ENCODE measurements at places on chromosomes 11 and 22.

- DNase-seq, result no peak
Observed at GRCh38 chr22:30411780-30412179, 13.8 kb upstream of the MTFP1 start.

- no peak for DNase-seq
Observed at GRCh38 chr11:33376331-33377310, 119.4 kb downstream of the HIPK3 start.

DNA sequence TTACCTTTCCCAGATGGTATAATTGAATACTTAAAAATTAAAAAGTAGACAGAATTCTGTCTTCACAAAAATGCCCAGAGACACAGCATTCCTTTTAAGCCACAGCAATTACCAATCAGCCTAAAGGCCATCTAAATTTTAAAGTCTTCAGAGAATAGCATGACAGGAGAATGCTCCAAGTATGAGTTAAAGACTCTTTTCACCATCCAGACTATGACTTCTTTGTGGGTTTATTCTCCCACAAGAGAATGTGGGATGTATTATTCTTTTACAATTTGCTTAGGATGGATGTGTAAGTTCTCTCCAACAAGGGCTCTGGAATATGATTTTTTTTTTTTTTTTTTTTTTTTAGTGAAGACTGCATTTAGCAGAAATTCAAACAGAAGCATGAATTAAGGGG lies 249.9 kb downstream of the TTC28 start:
- DNase-seq, result no peak

DNA sequence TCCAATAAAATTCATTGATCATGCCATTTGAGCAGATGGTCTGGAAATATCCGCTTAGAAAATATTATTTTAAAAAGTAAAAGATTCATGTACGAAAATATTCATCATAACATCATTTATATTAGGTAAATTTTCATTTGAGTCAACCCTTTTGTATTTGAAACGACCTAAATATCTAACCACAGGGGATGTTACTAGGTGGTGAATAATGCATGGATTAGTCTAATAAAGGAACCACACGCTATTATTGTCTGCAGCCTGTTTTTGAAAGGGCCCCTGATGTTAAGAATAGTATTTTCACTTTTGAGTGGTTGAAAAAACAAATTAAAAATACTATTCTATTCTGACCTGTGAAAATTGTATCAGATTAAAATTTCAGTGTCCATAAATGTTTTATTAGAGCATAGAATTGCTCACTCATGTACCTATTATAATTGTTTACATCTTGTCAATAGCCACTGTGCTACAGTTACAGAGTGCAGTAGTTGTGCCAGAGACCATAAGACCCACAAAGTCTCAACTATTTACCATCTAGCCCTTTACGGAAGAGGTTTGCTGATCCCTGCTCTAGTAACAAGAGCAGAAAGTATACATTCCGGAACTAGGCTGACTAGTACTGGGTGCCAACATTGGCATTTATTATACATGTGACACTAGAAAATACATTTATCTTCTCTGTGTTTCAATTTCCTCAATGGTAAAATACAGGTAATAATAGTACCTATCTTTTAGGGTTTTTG lies 176.1 kb downstream of the LRRC4C start:
- no peak for DNase-seq

- no peak for DNase-seq
Observed at GRCh38 chr22:37281646-37282384, 493 bp upstream of the CYTH4 start.

DNA sequence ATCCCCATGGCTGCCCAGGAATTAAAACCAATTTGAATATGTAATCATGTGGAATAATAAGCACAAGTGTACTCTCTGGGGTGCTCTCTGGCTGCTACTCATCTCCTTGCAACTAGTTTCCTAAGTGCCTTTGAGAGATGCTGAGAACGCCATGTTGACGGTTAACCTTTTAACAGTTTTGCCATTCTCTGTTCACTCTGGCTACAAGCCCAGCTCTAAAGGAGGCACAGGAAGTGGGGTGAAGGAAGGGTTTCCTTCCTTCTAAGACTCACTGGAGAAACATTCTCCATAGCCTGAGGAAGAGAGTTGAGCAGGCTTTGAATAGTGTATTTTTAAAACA lies 122.0 kb upstream of the ZC3H12C start:
- DNase-seq, result no peak

GRCh38 chr22:37497062-37497599 lies 10.9 kb upstream of the MFNG start:
- DNase-seq, result no peak

GRCh38 chr11:57547854-57548377 lies 10.5 kb downstream of the SMTNL1 start:
- DNase-seq, result no peak

GRCh38 chr11:132844956-132845696 lies 687.2 kb downstream of the OPCML start:
- no peak for DNase-seq

GRCh38 chr22:42427167-42427566 lies 5.0 kb downstream of the NFAM1 start:
- no peak for DNase-seq

- no peak for DNase-seq
Observed at GRCh38 chr11:18106688-18107087, 806 bp upstream of the SAAL1 start.

DNA sequence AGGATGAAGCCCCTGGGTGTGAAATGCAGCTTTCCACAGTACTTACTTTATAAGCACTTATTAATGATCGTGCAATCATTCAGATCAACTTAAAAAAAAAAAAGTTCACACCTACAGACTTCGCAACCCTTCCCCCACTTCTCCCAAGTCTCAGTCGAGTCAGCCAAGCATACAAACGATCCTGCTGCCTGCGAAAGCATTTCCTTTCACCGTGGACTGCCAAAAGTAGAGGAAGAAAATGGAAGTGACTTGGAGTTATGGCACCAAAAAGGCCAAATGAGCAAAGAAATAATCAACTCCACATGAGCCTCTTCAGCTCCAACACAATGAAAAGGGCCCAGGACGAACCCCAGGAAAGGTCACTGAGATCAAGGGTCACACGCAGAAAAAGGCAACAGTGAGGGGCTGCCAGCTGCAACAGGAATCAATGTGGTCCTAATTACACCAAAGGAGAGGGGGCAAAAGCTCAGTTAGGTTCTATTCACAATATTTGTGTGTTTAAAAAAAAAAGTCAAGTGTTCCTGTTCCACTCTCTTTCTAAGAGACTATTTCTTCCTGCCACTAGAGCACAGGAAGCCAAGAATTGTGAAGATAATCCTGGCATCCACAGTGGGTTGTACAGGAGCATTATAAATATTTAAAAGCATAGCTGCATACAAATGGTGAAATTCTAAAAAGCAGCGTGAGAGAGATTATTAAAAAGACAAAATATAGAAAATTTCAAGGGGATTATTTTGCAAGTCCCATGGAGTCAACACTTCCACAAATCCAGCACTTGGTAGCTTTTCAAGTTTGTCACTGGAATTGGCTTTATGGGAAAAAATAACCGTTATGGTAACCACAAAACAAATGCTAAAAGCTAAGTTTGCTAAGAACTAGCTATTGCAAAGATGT lies 28.4 kb downstream of the CDON start:
- no peak for DNase-seq

DNA sequence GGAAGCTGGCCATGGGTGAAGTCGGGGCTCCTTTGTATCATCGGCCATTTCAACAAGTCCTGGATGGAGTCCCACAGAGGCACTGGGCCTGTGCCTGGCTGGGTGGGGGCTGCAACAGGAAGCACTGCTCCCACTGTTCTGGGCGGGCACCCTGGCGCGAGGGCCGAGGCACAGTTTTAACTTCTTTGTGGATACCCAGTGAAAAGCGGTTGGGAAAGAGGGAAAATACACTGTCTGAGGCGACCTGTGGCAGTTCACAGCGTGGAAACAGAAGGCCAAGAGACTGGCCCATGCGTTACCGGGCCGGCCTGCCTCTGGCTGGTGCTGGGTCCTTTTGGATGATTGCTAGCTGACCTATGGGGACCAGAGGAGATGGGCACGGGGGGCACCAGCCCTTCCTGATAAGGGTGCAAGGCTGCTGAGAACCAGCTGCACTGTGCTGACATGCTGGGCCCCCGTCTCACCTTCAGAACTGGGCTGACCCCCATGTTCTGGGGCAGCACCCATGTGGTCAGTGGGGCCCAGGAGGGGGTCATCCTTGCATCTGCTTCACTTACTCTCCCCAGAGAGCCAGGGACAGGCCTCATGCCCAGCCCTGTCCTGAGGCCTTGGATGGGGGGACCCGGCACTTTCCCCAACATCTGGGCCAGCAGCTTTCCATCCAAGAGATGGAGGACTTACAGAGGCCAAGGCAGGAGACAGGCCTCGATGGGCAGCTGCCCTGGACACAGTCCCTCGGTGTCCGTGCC lies 4.2 kb downstream of the OVOL1 start:
- DNase-seq, result no peak

- no peak for DNase-seq
Observed at GRCh38 chr11:36121054-36121453, 168.2 kb downstream of the COMMD9 start.

GRCh38 chr22:43148581-43148980 lies 2.8 kb upstream of the TSPO start:
- no peak for DNase-seq

DNA sequence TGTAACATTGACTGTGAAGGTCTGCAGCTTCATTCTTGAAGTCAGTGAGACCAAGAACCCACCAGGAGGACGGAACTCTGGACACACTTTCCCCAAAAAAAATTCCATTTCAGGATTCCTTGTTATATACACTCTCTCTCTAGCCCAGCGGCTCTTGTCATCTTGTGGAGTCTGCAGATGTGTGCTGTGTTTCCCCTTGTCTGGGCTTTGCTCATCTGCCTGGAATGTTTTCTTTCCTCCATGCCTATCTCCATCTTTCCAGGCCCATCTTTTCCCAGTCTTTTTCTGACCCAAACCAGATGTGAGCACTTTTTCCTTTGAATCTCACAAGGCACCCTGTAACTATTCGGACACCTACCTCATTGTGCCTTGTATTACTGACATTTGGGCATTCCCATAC lies 5.1 kb upstream of the DRG1 start:
- DNase-seq, result no peak

DNA sequence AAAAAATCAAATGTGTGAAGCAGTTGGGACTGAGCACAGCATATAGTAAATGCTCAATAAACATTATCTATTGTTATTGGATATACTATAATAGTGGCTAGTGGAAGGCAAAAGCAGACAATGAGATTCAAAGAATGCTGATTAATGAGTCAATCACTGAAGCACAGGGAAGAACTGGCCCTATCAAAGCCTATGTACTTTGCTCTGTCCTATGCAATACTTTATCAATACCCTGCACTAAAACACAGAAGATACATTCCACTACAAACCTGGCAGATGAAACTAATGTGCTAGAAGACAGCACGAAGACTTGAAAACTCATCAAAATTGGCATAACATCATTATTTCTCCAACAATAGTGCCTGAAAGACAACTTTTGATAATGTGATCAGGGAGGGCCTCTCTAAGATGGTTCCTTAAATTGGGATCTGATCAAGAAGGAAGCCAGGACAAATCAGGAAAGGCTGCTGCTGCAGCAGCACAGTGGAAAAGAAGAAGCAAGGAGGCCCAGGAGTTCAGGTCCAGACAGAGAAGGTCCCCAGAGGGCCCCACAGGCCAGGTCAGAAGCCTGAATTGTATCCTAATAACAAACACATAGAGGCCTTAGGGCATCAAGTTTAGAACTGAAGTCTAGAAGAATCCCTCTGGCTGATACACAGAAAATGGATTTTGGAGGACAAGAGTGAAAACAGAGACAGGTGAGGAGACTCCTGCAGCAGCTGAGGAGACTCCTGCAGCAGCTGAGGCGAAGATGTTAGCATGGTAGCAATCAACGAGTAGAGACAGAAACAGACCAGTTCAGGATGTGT lies 18.6 kb downstream of the PI4KA start:
- no peak for DNase-seq

DNA sequence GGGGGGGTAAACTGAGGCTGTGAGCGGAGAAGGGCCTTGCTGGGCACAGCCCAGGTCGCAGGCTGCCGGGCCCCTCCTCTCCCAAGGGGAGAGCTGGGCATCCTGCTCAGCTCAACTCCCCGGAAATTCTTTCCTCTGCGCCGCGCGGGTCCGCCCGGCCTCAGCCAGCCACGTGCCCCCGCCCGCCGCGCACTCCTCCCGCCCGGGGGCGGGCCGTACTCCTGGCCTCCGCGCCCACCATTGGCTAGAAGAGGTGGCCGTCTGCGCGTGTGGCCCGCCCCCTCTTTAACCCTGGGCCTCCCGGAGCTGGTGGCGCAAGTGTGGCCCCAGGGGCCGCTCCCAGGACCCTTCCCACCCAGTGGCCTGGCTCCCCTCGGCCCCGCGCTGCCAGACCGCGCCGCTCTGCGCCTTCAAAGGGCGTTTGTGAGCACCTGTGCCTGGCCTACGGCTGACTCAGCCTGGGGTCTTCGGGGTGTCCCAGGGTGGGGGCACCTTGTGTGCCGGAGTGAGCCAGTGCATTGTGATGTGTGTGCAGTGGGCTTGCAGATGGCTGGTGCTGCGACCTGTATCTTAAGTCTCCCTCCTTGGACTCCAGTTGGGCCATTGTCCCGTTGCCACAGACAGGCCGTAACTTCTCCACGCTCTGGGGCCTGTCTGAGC lies 2.0 kb downstream of the MRGPRF start:
- DNase-seq, result no peak

DNA sequence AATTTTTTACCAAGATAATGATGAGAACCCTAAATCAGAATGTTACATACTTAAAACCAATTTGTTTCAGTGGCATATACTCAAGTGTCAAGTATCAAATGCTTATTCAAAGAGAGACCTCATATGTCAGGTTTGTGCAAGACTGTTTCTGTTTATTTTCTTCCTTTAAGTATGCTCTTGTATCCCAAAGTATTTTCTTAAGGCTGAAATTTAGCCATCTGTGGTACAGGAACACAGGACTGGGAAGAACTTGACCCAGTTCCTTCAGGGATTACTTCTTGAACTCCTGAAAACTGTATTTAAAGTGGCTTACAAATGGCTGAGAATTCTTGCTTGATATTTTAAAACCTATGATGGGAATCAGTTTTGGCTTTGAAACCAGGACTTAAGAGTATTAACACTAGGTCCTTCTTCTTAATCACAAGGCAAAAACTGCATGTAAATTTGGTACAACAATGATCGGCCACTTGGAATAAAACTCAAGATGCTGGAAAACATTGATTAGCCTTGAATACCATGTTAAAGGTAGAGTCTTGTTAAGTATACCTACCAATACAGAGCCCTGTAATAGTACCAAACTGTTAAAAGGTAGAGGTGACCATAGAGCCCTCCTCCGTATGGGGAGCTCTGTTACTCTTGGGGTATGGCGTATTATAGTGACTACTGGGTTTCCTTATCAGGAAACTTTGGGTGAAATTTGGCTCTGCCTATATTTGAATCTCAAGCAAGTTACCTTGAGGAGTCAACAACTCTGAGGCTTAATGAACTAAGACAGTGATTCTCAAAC lies 95.9 kb downstream of the BLID start:
- DNase-seq, result no peak

GRCh38 chr11:106925245-106925644 lies 93.0 kb downstream of the GUCY1A2 start:
- DNase-seq, result no peak

- DNase-seq, result no peak
Observed at GRCh38 chr11:2816941-2817421, 68.6 kb downstream of the CDKN1C start.
